ENCODE measurements at places on chromosomes 2 and 18.

- DNase-seq, result no peak
Measured at GRCh38 chr18:9708057-9708433, at the start of gene RAB31. Gene RAB31 (plus strand): TSS chr18:9708301. CDS start chr18:9708406, 105 bp downstream.

DNA sequence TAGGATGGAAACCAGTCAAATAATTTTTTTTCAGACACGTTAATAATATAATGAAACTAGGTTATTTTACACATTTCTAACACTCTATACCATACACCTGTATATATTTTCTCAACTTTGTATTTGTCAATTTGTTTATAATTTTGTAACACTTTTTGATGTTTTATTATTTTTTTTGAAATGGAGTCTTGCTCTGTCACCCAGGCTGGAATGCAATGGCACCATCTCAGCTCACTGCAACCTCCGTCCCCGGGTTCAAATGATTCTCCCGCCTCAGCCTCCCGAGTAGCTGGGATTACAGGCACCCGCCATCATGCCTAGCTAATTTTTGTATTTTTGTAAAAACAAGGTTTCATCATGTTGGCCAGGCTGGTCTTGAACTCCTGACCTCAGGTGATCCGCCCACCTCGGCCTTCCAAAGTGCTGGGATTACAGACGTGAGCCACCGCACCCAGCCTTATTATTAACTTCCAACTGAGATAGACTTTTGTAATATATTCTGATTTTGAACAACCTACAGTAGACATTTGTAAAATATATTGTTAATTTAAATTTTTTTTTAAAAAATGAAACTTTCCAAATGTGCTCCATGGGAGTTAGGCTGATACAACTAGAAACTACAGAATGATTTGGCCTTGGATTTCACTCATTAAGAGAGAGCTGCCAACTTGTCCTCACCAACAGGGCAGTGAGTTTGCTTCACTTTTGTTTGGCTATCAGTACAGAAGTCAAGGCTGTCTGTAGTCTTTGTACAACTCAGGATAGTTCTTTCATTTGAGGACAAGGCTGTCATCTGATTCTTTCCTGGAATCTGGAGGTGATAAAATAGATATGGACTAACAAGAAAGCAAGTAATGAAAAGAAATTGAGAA lies 33.9 kb upstream of the COBLL1 start:
- no peak for DNase-seq

GRCh38 chr2:38685116-38685735 lies 19.3 kb downstream of the GALM start:
- DNase-seq, result peak; percentile 37

DNA sequence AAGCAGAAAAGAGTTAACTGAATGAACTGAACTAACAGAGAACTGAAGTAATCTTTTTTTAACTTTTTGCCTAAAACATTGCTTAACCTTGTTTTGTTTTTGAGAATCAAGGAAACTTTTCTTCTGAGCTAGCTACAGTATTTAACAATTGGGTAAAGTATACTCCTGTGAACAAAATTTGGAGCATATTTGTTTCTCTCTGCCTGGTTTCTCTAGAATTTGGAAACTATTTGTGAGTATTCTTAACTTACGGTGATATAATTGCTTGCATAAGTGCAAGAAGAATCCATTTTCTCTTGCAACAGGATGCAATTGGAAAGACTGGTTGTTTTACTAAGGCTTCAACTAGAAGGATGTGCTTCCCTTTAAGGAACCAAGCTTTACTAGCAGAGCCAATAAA lies 65.9 kb upstream of the FAM98A start:
- DNase-seq, result no peak

DNA sequence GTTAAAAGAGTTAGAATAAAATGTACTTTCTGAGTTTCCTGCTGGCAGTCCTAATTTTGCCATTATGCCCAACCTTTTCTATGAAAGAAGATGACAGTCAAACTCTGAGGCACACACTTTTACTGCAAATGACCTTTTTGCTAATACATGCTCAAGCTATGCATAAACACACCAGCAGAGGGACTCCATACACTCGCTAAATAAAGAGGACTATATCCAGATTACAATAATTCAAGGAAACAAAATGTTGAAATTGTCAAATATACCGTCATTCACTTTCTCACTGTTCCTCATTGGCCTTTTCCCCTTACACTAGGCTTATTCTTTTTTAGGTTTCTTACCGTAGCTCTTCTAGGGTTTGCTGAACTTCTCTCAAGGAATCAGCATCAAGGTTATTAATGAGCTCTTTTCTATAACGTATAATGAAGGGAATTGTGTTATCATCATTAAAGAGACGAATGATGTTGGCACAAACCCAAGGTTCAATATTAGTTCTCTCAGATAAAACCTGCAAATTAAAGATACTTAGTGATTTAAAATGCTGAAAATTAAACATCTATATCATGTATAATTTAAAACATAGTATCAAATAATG lies 25.7 kb downstream of the SRBD1 start:
- no peak for DNase-seq

DNA sequence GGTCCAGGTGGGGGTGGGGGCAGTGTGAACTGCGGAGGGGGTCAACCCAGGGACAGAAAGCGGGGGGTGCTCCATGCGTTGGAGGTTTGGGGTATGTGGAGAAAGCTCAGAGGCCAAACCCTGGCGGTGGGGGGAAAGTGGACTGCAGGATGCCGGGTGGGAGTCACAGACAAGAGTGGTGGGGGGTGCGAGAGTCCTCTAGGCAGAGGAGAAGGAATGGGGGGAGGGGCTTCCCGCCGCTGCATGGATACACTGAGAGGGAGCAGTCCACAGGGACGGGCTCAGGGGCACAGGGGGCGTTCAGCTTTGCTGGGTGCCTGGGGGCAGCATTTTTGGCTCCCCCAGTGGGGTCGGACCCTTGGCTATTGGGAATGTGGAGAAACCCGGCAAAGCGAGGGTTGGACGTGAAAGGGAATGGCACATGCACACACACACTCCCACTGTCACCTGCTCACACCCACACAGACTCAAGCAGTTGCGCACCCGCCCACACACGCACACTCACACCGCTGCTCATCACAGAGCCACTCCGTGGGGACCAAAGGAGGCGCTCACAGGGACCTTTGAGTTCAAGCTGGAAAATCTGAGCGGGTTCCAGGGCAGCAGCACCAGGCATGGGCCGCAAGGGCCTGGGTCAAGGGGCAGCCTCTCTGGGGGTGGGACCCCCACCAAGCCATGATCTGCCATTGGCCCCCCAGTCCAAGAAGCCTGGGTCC lies 7.7 kb downstream of the GBX2 start:
- DNase-seq, result no peak

DNA sequence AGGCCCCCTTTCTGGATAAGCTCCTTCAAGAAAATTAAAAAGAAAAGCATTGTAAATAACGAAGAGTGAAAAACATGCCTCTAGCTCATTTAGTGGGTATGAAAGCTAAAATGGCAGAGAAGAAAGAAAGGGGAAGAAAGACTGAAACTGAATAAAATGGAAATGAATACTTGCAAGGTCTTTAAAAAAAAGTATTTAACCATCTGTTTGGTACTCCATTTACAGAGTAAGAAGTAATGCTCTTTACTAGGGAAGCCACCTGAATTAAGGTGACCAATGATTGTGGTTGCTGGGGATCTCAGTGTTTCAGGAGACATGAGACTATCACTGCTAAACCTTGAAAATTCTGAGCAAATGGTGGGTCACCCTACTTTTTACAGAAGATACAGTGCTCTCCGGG lies 17.7 kb upstream of the ARL5A start:
- DNase-seq, result no peak

DNA sequence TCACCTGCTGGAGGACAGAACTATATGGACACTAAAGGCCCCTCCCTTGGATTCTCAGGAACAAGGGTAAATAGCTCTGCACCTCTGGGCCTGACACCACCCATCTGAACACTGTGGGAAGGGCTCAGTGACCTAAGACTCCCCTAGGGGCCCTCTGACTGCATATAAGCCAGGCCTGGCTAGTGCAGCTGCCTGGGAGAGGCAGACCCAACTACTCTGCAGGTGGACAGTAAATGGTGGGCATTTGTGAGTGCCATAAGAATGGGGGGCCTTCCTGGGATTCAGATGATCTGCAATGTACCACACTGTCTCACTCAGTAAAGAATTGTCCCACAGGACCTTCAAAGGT lies 11.2 kb upstream of the WIPF1 start:
- no peak for DNase-seq

- no peak for DNase-seq
Measured at GRCh38 chr2:219631904-219632759, 4.7 kb downstream of the SLC4A3 start.

GRCh38 chr18:9319333-9319732 lies 15.2 kb upstream of the TWSG1 start:
- DNase-seq, result no peak

DNA sequence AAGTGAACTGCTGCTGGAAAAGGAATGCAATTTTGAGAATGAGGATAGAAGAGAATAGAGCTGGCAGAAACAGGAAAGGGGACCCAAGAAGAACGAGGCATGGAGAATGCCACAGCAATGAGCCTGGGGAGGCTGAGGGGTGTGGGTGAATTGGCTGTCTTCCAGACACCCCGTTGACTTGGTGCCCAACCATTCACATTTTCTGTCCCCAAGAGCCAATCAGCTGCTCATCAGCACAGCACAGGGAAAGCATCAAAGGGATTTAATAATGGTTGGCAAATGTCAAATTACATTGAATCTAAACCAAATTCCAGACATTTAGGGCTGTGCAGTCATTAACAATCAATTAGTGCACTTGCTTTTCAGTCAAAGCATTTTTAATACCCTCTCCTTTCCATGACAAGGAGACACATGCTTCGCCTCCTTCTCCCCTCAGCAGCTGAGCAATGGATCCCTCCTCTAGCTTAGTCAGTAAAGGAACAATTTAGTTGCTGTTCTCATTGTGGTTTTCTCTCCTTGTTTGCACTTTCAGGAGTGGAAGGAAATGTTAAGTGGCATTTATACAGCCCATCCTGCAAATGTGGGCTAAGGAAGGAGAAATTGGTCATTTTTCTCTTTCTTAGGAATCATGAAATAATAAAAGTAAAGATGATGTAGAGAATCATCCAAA lies 98.8 kb downstream of the KLF7 start:
- no peak for DNase-seq

All from NK-92 treated with Interleukin-12 subunit alpha and Interleukin-12 subunit beta, amount 100 ng/mL, for 24 hours (cell line).